ENCODE measurements at places on chromosomes 7 and 10.

DNA sequence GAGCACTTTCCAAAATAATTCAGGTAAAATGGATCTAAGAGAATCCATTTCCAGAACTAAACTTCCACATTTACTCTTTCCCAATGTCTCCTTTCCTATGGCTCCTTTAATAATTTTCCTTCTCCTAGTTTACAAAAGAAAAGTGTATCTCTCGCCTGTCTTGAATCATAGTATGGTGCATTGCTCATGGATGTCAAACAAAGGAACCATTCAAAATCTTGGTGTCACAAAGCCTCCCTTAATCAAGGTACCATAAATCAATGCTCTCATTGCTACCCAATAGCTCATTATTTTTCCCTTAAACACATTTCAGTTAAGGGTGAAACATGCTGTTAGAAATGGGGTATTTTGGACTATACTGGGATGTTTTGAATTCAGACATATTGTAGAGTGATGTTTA is 57.6 kb upstream of the KCNMA1 start:
- H3K4me3 ChIP-seq: no peak overlapping the region
- no peaks in the 10 kb centered on the region for H3K27me3 ChIP-seq
- no peak for DNase-seq
- H3K4me1 ChIP-seq: no peaks in the 10 kb centered on the region
- no peak overlapping the region for H3K27ac ChIP-seq
- H3K36me3 ChIP-seq: no peaks in the 10 kb centered on the region

DNA sequence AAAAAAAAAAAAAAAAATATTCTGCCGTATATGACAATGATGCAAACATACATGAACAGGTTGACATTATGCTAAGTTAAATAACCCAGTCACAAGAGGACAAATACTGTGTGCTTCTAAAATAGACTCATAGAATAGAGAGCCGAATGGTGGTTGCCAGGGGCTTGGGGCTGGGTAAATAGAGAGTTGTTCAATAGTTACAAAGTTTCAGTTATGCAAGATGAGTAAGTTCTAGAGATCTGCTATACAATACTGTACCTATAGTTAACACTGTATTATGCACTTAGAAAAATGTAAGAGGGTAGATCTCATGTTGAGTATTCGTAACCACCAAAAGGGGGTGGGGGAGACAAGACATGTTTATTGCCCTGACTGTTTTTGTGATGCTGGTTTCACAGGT is 77.1 kb upstream of the GNAI1 start:
- H3K27me3 ChIP-seq: no peaks in the 10 kb centered on the region
- no peak for DNase-seq
- H3K4me1 ChIP-seq: no peaks in the 10 kb centered on the region
- H3K27ac ChIP-seq: no peak overlapping the region
- H3K4me3 ChIP-seq: no peak overlapping the region

DNA sequence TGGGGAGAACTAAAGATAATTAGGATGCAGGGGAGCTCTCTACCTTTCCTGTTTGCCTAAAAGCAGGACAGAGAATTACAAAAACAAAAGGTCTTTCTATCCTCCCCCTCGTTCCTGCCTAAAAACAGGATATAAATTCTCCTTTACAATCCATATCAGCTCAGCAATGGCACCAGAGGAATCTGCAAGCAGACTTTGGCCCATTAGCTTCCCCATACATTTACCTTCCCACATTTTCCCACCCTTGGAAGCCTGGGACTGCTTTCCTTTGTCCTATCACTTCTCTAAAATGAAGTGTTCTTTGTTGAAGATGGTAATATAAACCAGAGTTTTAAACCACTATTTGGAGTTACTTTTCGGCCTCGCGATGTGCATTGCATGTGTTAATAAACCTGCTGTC is 15.5 kb downstream of the SHTN1 start:
- no peak overlapping the region for H3K4me3 ChIP-seq
- DNase-seq: no peak
- H3K36me3 ChIP-seq: no peaks in the 10 kb centered on the region
- no peaks in the 10 kb centered on the region for H3K4me1 ChIP-seq
- no peak overlapping the region for H3K27ac ChIP-seq

DNA sequence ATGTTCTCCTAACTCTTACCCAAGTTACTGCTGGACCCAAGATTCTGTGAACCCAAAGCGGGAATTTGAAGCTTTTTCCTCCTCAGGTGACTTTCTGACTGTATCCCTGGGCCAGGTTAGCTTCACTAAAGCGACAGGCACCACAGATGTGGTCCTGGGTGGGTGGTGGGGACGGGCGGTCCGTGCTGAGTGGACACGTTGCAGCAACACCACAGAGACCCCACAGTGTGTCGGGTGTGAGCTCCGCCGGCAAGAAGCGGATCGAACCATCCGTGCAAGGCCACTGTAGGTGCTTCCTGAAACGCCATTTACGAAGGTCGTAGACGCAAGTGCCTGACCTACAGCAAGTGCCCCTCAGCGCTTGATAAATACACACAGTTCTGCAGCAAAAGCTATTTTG is 325.9 kb downstream of the ADARB2 start:
- no peak for DNase-seq
- no peaks in the 10 kb centered on the region for H3K4me1 ChIP-seq
- no peaks in the 10 kb centered on the region for H3K27me3 ChIP-seq
- H3K27ac ChIP-seq: no peak overlapping the region
- H3K36me3 ChIP-seq: no peaks in the 10 kb centered on the region

GRCh38 chr10:26690731-26691475 is 6.6 kb upstream of the PDSS1 start:
- H3K4me3 ChIP-seq: no peak overlapping the region
- H3K27me3 ChIP-seq: peaks cover 2% of the 10 kb centered on the region
- H3K27ac ChIP-seq: no peak overlapping the region

DNA sequence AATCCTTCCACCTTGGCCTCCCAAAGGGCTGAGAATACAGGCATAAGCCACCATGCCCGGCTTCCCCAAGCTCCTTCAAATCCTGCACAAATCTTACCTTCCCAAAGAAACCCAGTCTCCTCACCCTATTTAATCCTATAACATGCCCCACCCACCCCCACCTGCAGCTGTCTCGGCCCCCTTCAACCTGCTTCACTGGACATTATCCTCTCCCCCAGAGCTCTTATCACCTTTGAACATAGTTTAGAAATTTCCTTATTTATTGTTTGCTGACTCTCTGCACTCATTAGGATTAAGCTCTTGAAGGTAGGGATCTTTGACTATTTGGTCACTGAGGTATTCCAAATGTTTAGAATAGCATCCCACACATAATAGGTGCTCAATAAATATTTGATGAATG is 3.5 kb downstream of the ZNF467 start:
- H3K4me3 ChIP-seq: no peak overlapping the region
- no peaks in the 10 kb centered on the region for H3K36me3 ChIP-seq
- H3K27me3 ChIP-seq: peaks cover 27% of the 10 kb centered on the region
- H3K27ac ChIP-seq: no peak overlapping the region
- peaks cover 5% of the 10 kb centered on the region for H3K4me1 ChIP-seq

DNA sequence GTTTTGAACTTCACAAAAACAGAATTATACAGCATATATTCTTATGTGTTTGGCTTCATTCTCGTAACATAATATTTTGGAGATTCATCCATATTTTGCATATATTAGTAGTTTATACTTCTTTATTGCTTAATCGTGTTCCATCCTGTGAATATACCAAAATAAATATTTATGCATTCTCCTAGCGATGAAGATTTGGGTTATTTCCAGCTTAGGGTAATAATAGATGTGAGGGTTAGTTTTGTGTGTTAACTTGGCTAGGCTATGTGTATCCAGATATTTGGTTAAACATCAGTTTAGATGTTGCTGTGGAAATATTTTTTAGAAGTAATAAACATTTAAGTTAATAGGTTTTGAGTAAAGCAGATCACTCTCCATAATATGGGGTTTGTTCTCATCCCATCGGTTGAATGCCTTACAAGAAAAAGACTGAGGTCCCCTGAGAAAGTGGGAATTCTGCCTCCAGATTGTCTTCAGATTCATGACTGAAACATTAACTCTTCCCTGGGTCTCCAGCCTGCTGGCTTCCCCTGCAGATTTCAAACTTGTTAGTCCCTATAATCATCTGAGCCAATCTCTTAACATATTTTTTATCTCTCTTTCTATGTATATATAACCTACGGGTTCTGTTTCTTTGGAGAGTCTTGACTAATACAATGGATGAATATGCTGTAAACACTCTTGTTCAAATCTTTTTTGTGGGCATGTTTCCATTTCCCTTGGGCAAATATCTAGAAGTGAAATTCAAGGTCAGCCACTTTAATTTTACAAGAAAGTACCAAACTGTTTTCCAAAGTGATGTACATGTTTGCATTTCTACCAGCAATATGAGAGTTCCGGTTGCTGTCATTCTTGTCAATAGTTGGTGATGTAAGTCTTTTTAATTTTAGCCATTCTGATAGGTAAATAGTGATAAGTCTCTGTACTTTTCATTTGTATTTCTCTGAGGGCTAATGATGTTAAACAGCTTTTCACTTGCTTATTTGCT is 48.7 kb downstream of the PDK4 start:
- no peaks in the 10 kb centered on the region for H3K36me3 ChIP-seq
- H3K4me3 ChIP-seq: peak overlapping the region; percentile 59
- no peaks in the 10 kb centered on the region for H3K27me3 ChIP-seq
- peaks cover 64% of the 10 kb centered on the region for H3K4me1 ChIP-seq
- DNase-seq: no peak

DNA sequence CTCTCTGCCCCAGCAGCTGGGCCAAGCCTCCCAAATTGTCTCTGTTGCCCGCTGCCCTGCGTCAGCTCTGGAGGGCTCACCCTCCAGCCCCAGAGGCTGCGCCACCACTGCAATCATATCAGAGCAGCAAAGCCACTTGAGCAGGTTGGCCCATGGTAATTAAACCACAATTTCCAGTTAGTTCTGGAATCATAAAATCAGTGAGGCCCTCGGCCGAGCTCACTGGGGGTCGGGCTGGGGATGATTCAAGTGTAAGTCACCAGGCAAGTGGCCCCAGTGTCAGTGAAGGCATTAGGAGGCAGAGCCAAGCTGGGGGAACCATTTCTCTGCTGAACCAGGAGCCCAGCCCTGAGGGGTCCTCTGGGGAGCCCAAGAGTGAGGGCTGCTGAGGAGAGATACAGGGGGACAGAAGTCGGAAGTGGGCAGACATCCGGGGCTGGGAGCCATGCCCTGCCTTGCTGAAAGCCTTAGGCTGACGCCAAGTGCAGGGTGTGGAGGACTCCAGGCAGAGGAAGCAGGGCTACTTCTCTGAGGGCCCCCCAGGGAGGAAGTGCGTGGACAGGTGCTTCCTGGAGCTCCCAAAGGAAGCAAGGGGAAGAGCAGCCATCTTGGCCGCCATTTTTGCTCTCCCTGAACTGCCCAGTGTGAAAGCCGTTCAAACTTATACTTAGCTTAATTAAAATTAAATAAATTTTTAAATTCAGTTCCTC is 29.5 kb upstream of the SLC29A3 start:
- H3K27ac ChIP-seq: no peak overlapping the region
- DNase-seq: no peak
- H3K4me1 ChIP-seq: no peaks in the 10 kb centered on the region
- no peaks in the 10 kb centered on the region for H3K36me3 ChIP-seq
- no peak overlapping the region for H3K4me3 ChIP-seq
- H3K27me3 ChIP-seq: no peaks in the 10 kb centered on the region

GRCh38 chr10:74816824-74817498 is 9.4 kb upstream of the KAT6B start:
- peaks cover 7% of the 10 kb centered on the region for H3K4me1 ChIP-seq
- no peaks in the 10 kb centered on the region for H3K36me3 ChIP-seq
- no peak overlapping the region for H3K27ac ChIP-seq
- no peaks in the 10 kb centered on the region for H3K27me3 ChIP-seq
- DNase-seq: no peak

DNA sequence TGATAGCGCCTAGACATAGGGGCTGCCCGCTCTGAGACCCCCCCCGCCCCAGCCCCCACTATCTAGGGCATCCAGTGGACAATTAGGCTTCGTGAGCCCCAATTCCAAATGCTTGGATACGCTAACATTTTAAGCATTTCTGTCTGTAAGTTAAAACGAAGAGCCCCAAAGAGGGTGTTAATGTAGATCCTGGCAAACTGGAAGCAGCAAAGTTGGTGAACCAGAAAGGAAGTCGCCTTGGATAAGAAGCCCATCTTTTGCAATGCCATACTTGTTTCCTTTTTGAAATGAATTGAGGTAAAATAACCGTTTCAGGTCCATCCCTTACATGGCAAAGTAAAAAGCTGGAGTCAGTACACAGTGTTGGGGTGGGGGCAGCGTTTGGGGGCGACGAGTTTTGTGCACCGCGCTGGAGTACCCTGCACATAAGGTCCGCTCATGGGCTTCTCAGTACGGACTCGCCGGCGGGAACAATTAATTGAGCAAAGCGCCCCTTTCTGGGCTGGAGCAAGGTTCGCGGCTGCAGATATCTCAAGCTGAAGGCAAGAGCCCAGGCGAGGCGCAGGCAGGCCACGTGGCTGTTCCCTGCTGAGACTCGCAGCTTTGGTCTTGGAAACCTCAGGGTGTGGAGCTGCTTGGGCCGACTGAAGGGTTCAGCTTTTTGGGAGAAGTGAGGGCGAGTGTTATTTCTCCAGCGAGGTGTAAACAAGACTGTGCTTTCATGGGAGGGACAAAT is 1.4 kb upstream of the TWIST1 start:
- no peaks in the 10 kb centered on the region for H3K36me3 ChIP-seq
- DNase-seq: no peak
- H3K4me3 ChIP-seq: no peak overlapping the region
- H3K4me1 ChIP-seq: no peaks in the 10 kb centered on the region
- no peak overlapping the region for H3K27ac ChIP-seq

DNA sequence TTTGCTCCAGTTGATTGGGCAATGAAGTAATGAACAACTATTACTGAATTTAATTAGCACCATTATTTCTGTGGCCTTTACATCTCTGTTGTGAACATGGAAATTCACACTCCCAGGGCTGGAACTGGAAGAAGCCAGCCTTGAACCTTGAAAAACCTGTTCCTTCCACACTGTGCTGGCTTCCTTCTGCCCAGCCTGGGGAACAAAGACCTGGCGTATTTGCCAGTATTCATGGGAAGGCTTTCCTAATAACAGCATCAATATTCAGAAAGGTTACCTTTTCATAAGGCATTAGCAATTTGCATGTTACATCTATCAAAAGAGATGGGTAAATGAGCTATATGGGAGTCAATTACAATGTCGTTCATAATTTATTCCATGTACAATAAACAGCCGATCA is 1.3 kb downstream of the C10orf90 start:
- no peak overlapping the region for H3K4me3 ChIP-seq
- no peaks in the 10 kb centered on the region for H3K4me1 ChIP-seq
- H3K36me3 ChIP-seq: no peaks in the 10 kb centered on the region
- H3K27me3 ChIP-seq: no peaks in the 10 kb centered on the region
- no peak for DNase-seq

- H3K36me3 ChIP-seq: no peaks in the 10 kb centered on the region
- no peak for DNase-seq
- no peak overlapping the region for H3K4me3 ChIP-seq
- H3K27me3 ChIP-seq: no peaks in the 10 kb centered on the region
- H3K4me1 ChIP-seq: no peaks in the 10 kb centered on the region
- H3K27ac ChIP-seq: no peak overlapping the region
These were observed 156.8 kb downstream of the NRCAM start for GRCh38 chr7:108299251-108299973.

DNA sequence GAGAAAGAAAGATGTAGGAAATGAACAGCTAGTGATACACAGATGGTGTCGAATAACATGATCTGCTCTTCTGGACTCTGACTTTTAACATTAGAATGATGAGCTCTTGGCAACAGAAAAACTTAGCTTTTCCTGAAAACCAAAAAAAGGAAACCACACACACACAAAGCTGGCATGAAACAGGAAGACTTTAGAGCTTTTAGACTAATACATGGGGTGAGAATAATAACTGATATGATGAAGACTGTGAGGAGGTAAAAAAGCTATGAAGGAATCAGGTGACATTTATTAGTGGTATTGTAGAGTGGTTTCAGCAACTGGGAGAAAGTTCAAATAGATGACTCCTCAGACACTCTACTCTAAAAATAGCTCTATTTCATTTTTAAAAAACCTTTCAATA is 491.9 kb downstream of the PARD3 start:
- no peaks in the 10 kb centered on the region for H3K27me3 ChIP-seq
- no peak overlapping the region for H3K4me3 ChIP-seq
- no peaks in the 10 kb centered on the region for H3K36me3 ChIP-seq
- DNase-seq: no peak
- no peaks in the 10 kb centered on the region for H3K4me1 ChIP-seq

All from psoas muscle (tissue), 8 donors.